Endothelial cell of umbilical vein (primary cell): ENCODE measurements at places on chromosomes 1 and 21. TPM values are rescaled to one million over a fixed set of nuclear protein-coding genes. Genes with fewer than 3 reads are reported as not detected.
A peak's percentile ranks its signal among the peaks of the same experiment; 100 is the strongest.

DNA sequence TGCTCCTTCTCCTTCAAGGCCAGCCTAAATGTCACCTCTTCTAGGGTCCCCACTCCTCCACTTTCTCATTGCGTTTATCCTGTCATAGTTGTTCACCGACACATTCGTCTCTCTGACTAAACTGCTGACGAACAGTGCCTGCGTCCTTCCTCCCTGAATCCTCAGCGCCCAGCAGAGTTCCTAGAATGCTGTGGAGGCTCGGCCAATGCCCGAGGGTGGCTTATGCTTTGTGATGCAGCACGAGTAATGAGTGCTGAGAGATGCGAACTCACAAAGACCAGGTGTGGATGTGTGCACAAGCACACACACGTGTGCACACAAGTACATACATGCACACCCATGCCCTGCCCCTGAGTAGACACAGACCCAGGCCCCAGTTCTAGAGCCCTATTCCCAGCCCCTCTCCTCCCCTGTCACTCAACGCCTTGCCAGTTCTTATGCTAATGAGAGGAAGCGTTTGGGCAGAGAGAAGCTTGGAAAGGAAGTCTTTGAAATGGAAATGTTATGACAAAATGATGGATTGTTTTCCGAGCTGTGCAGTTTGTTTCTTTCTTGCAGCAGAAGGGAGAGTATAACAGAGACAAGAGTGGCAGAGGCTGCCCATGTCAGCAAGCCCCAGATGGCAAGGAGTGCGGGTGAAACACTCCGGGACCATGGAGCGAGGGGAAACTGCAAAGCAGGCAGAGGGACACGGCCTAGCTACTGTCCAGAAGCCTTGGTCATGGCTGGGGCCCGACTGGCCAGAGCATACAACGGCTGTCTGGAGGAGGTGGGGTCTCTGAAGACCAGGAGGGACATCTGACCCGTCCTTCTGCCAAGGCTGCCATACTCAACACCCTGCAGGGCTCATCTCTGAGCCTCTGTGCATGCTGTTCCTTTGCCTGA lies 24.2 kb downstream of the KCNA10 start:
- peak; percentile 3 for DNase-seq

OR6K3 gene
- total RNA-seq, result not detected in 2 replicates

NCMAP gene
- total RNA-seq, result not detected in 2 replicates

MATN1 gene
- total RNA-seq, result 0.29 TPM in 1 of 2 replicates, not detected in the other

GRCh38 chr1:6082430-6082971 lies 36.8 kb downstream of the KCNAB2 start:
- no peak for DNase-seq

GRCh38 chr21:38712071-38712470 lies 93.7 kb upstream of the ETS2 start:
- DNase-seq, result peak; percentile 68

- DNase-seq, result no peak
Observed at GRCh38 chr1:227903061-227903521, 44.6 kb downstream of the WNT9A start.

- peak; percentile 29 for DNase-seq
Observed at GRCh38 chr21:15947677-15948076, 217.9 kb downstream of the USP25 start.

DNA sequence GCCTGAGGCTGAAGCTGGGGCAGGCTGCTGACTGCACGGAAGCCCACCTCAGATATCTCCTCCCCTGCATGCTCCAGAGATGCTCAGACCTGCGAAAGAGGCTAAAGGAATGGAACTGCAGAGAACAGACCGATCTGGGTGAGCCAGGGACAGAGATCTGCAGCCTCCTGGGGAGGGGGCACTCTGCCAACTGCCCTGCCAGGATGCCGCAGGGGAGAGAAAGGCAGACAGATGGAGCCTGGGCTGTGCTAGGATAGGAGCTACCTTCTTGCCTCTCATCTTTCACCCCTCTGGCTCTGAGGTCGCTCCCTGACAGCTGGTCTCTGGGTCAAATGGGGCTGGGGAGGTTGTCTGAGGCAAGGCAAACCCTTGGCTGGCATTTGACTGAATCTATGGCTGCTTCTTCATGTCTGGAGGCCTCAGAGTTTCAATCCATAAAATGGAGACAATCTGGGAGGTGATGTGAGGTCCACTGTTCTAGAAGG lies 238.2 kb downstream of the GRIK3 start:
- DNase-seq, result no peak

DNA sequence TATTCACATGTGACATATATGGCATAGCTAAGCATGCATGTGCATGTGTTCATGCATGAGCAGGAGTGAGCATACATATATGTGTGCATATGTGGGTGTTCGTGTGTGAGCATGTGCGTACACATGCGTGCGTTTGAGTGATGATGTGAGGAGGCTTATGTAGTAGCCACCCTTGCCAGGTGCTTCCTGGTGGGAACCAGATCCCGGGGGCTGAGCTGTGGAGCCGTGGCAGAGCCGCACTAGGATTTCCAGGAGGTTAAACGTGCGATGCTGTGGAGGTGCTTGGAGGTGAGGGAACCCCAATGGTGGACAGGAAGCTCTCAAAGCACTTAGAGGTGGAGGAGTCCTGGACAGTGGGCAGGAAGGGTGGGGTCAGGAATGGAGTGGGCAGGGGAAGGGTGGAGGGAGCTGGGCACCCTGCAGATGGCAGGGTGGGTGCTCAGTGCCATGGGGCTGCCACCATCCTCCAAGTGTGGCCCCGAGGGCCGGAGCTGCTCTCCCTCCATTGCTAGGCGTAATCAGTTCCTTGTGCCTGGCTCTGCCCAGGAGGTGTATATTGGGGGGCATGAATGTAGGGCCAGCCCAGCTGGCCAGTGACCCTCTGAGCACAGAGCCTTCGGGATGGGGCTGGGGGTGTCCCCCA lies 48.5 kb downstream of the COL18A1 start:
- DNase-seq, result no peak

GSTM1 gene
- total RNA-seq, result 35.5 TPM in 1 of 2 replicates, not detected in the other

MYBPH gene
- total RNA-seq, result not detected in 2 replicates

GRCh38 chr21:44919913-44920693 lies 596 bp downstream of the ITGB2 start:
- no peak for DNase-seq

GRCh38 chr1:52925571-52926005 lies 1.5 kb upstream of the SCP2 start:
- no peak for DNase-seq
